ENCODE measurements at places on chromosomes 4 and X.

DNA sequence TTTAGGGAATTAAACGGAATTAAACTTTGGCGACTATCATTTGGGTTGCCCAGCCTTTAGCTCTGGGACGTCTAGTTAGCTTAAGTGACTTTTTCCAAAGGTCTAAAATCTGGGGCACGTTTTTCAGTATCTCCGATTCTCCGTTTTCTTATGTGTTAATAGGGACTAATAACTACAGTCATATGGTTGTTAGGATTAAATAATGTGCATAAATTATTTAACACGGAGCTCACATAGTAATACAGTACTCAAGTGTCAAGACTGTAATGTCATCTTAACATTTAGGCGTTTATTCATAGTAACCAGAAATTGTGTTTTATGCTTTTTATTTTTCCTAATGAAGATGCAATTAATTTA, 466 bp upstream of the CCNA2 start:
- no peak for DNase-seq

DNA sequence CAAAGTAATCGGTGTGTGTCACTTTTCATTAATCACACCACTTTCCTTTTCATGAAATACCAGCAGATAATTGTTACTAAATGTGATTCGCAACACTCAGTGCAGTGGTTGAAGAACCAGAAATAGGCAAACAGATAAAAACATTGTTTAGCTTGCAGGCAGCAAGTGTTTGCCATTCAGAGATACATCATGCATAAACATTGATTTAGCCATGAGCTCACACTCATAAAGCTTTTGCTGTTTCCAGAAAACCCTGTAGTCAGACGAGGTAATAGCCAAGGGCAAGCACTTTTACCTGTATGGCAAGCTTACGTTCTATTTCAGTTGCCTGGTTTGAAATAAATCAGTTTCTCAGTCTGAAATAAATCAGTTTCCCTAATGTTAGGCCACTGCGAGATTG, 542.0 kb upstream of the TENM3 start:
- no peak for DNase-seq

DNA sequence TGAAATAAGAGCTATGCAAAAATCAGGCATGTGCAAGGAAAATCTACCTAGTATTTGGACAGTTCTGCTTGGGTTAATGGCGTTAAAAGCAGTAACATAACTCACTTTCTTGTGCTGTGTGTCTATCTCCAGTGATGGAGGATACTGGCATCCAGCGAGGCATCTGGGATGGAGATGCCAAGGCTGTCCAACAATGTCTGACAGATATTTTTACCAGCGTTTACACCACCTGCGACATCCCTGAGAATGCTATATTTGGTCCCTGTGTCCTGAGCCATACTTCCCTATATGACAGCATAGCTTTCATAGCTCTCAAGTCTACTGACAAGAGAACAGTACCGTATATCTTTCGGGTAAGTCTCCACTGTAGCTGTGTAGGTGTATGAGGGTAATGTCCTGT, 2.6 kb downstream of the PRDM8 start:
- DNase-seq = no peak

GRCh38 chrX:74527350-74527749, 87.1 kb downstream of the RLIM start:
- no peak for DNase-seq

GRCh38 chr4:20176881-20177280, 74.8 kb upstream of the SLIT2 start:
- peak; percentile 49 for DNase-seq

DNA sequence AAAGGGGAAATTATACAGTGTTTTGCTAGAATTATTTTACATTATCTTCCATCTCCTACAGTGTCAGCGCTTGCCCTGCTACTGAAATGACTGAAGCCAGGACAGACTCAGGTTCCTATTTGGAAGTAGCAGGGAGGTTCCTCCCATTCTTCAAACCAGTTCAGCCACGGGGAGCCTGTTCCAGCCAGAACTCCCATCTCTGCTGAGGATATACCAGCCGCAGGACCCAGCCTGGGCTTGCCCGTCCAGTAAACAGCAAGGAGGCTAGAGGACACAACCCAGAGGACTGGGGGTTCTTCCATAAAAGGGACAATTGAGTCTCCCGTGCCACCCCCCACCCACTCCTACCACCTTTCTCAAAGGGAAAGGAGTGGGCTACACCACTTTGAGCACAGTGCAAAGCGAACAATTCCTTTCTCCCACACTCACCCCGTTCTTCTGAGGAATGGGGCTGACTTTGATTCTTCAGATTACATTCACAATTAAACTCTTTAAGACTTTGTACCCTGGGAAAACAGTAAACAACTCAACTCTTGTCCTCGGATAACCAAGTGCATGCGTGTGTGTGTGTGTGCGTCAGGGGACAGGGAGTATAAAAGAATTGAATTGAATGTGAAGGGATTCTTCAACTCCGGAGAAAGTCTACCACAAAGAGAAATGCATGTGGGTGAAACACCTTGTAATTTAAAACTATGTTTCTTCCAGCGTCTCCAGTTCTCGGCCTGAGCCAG, 31.0 kb upstream of the PPARGC1A start:
- DNase-seq = peak; percentile 75

GRCh38 chr4:4392501-4393183, 5.7 kb downstream of the NSG1 start:
- DNase-seq = peak; percentile 90

DNA sequence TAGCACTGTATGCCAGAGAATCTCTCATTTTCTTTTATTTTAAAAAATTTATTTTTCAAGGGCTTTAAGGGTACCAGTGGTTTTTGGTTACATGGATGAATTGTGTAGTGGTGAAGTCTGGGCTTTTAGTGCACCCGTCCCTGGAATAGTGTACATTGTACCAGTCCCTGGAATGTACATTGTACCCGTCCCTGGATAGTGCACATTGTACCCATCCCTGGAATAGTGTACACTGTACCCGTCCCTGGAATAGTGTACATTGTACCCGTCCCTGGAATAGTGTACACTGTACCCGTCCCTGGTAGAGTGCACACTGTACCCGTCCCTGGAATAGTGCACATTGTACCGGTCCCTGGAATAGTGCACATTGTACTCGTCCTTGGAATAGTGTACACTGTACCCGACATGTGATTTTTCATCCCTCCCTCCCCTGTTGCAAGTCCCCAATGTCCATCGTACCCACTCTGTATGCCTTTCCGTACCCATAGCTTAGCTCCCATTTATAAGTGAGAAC, 56.1 kb upstream of the HELT start:
- DNase-seq = no peak

GRCh38 chrX:134718105-134718965, 60.1 kb upstream of the PLAC1 start:
- peak; percentile 81 for DNase-seq

DNA sequence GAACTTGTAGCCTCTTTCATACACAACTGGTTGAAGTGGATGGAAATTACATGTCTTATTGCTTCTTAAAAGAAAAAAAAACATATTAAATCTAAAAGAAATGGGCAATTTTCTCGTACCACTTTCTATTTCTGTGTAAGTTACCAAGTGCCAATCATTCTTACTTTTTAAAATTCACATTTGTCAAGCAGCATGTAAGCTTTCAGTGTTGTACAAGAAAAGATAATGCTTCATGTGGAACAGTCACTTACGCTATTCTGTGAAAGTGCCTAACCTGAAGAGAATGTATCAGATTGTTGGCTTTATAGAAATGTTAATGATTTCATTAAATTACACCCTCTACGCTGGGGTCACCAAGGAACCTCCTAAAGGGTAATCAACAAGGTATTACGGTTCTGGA, 4.4 kb upstream of the DCTD start:
- no peak for DNase-seq

DNA sequence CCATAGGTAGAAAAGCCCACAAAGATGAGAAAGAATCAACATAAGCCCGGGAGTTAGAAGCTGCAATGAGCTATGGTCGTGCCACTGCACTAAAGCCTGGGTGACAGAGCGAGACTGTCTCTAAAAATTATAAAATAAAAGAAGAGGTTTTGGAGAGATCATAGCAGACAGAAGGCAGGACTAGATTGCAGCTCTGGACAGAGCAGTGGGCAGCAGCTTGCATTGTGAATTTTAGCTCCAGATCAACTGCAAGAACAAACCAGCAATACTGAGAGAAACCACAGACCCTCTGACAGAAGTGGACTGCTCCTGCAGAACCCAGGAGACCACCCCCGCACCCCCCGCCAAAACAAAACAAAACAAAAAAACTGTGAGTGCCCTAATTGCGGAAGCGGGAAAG, 30.6 kb downstream of the SOWAHB start:
- DNase-seq = no peak

DNA sequence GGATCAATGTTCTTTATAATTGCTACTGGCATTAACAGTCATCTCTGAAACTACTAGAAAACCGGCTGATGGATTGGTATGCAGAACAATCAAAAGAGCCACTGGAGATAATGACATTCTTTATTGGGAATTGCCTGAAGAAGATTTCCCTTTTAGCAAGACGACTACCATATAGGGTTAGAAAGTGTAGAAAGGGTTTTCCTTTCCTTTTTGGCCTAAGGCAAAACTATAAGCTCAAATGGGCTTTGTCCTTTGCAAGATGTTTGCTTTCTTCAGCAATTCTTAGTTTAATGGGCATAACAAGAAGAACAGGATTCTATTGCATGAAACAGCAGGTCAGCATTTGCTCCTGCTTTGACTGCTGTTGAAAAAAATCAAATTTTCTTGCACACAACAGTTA, 214.2 kb upstream of the PCDH10 start:
- no peak for DNase-seq

- DNase-seq = no peak
Observed at GRCh38 chr4:3615386-3616286, 83.4 kb upstream of the LRPAP1 start.

DNA sequence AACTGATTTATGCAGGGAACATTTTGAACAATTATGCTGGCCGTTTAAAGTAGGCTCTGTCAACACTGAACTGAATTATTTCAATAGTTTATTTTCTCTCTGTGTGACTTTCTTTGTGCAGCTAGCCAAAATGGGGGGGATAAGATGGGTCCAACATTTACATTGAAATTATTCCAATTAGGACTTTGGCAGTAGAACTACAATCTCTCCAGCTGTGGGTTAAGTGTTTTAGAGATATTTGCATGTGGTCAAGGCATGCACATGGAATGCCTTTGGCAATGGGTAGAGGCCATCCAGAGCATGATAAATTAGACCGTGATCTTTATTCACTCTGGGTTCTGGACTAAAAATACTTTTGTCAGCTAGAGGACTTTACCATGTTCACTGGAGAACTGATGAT, 107.9 kb upstream of the ELOVL6 start:
- no peak for DNase-seq

DNA sequence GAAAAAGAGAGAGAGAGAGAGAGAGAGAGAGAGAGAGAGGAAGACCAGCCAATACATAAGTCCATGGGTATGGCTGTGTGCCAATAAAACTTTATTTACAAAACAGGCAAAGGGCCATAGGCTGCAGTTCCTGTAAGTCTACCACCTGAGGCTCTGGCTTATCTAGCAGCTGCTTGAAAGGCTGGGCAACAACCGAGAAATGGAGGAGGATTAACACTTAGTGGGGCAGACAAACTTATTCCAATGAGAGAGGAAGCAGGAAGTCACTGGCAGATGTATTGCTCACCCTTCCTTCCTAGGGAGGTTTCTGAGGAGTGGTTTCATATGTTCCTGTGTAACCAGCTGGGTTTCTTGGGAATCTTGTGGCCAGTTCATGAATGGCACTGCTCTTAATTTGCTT, 4.7 kb upstream of the GPR143 start:
- DNase-seq = peak; percentile 15

DNA sequence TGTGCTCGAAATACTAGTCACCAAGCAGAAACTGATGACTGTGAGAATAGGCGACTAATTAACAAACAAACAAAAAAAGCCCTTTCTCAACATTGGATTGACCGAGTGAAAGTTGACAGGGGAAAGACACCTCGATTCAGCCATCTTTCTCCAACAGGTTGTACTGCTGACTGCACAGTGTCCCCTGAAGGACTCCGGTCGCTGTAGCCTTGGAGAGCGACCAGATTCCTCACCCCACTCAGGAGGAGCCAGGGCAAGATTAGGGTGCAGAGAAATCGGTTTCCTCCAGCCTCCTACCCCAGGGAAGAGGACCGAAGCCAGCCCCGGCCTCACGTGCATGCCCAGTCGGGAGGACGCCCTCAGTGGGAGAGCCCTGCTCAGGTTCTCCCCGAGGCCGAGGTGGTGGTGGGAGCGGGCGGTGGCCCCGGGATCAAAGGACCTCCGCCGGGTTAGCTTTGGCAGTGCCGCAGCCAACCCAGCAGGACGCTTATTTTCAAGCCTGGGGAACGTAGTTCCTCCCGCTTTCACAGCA, 1.1 kb upstream of the RAP1GDS1 start:
- DNase-seq = no peak

DNA sequence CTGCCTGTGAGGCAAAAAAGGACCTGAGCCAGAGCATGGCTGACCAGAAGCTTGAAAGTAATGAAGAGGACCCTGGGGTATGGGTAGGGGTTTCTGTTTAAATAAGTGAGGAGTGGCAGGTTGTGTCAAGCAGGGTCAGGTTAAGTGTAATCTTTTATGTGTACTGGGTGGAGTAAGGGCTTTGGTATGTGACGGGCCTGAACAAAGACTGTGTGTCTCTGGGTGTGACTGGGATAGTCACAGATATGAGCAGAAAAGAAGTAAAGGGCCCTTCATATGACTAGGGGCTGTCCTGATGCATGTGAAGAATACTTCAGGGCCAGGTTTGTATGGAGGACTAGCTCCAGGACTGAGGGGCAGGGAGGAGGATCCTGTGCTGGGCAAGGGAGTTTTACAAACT, 82.4 kb downstream of the ITIH6 start:
- DNase-seq = peak; percentile 38
